Ovary (tissue), 10 donors: ENCODE measurements at places on chromosomes 16 and 17.
A peak's percentile ranks its signal among the peaks of the same experiment; 100 is the strongest.

GRCh38 chr16:66751053-66751302, 431 bp downstream of the DYNC1LI2 start:
- no peaks in the 10 kb centered on the region for H3K27me3 ChIP-seq
- no peaks in the 10 kb centered on the region for H3K36me3 ChIP-seq
- DNase-seq, result no peak

DNA sequence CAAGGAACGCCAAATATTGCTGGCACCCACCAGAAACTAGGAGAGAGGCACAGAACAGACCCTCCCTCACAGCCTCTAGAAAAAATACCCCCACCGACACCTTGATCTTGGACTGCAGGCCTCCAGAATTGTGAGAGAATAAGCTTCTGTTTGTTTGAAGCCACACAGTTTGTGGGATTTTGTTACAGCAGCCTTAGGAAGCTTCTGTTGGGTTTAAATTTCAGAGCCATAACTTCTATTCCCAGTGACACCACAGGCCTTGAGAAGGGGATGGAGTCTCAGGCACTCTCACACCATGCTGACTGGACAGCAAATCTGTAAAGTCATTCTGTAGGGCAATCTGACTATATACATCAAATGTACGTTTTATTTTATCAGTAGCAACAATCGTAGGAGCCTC, 38.6 kb downstream of the RNF112 start:
- DNase-seq, result no peak
- H3K27ac ChIP-seq, result no peak overlapping the region
- H3K4me1 ChIP-seq, result peaks cover 15% of the 10 kb centered on the region

DNA sequence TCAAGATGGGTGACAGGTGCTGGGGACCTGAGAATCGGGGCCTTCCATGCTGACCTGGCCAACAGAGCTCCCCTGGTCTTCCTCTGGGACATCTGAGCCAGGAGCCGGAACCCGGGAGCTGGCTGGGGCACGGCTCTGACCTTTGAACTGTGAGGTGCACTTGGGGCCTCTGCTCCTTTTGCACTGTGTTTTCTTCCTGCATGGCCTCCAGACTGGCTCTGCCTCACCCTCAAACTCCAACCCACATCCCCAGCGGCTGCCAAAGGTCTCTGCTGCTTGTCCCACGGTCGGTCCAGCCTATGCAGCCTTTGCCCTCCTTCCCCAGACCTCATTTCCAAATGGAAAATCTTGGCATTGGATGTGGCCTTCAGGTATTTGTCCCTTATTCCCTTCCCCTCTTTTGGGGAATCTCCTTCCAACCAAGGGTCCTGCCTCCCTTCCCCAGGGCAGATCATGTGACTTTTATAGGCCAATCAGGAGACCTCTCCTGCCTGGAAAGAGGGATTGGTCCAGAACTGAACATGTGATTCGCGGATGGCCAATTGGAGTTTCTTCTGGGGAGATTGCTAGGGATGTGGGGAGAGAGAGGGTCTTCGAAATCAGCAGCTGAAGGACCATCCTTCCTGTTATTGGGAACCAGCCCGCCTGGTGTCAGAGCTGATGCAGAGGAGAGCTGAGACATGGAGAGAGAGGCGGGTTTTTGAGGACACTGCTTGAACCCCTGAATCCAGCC, 117.9 kb downstream of the CYLD start:
- H3K27ac ChIP-seq, result no peak overlapping the region
- no peak for DNase-seq
- H3K4me1 ChIP-seq, result no peaks in the 10 kb centered on the region
- H3K27me3 ChIP-seq, result no peaks in the 10 kb centered on the region
- H3K36me3 ChIP-seq, result no peaks in the 10 kb centered on the region
- no peak overlapping the region for H3K4me3 ChIP-seq

GRCh38 chr16:65541646-65542045, 419.8 kb upstream of the CDH11 start:
- H3K4me3 ChIP-seq, result no peak overlapping the region
- H3K36me3 ChIP-seq, result no peaks in the 10 kb centered on the region
- DNase-seq, result no peak
- H3K27me3 ChIP-seq, result no peaks in the 10 kb centered on the region

DNA sequence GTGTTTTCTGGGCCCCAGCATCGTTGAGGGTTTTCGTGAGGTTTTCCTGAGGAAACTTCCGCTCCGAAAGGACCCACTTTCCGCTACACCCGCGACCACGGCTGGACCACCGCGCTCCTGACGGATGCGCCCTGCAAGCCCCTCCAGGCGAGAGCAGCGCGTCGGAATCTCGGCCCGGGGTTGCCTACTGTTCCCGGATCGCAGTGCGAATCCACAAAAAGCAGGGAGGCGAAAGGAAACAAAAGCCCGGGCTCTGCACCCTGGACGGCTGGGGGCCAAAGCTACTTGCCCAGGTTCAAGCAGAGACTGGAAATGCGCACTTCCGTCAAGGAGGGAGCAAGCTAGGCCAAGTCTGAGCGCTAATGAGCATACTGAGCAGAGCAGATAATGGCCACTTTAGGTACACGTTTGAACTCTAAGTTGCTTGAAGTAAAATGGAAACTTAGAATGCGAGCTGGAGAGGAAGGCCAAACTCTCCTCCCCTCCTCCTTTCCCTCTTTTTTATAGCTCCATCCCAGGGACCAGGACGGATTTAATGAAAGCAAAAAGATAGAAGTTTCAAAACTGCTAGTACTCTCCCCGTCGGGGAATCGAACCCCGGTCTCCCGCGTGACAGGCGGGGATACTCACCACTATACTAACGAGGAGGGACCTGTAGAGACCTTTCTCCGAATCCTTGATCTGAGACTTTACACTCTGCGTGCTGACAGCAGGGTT, 11.4 kb upstream of the AURKB start:
- no peaks in the 10 kb centered on the region for H3K36me3 ChIP-seq
- peak overlapping the region; percentile 96 for H3K27ac ChIP-seq
- H3K4me1 ChIP-seq, result peaks cover 2% of the 10 kb centered on the region
- peak; percentile 91 for DNase-seq
